Aorta (tissue), 5 donors: ENCODE measurements at places on chromosomes 7 and 10. TPM values are rescaled to one million over a fixed set of nuclear protein-coding genes. Genes with fewer than 3 reads are reported as not detected.

DNA sequence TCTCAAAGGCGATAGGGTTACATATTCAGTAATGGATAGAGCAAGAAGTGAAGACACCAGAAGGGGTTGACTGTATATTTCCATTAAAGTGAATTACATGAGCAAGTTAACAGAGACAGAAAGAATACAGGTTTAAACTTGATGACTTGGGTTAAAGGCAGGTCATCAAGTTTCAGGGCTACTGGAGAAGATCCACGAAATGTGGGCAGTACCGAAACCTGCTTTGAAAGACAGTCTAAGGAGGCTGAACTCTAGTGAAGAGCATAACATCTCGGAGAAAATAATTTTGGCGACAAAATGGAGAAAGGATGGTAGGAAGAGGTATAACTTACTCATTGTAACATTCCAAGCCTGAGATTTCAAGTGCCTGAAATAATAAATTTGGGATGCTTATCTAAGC is 26.6 kb upstream of the PLXDC2 start:
- no peak for DNase-seq

DNA sequence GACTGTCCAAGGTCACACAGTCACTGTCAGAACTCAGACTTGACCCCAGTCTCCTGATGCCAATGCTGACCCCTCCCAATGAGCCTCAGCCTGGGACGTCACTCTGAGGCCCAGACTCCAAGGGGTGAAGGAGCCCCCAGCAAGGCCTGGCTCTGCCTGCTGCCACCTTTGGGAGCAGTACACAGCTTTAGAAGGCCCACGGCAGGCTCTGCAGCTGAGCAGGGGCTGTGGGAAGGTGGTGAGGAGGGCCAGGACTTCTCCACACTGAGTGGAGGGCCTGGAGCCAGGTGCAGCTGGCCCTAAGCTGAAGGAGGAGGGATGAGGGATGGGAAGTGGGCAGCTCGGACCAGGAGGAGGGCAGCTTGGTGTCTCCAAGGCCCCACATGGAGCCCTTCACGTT is 23.9 kb upstream of the ZMIZ1 start:
- peak; percentile 35 for DNase-seq

- DNase-seq = no peak
These were observed 31.9 kb downstream of the RBM20 start for GRCh38 chr10:110676016-110676415.

Gene GNAT3
- not detected for total RNA-seq

Gene RPP38
- total RNA-seq = 8.2 TPM
